ENCODE measurements at places on chromosomes 5 and 9. TPM values are rescaled to one million over a fixed set of nuclear protein-coding genes. Genes with fewer than 3 reads are reported as not detected.

SLC2A6 gene
- total RNA-seq, result 7.3 TPM

DNA sequence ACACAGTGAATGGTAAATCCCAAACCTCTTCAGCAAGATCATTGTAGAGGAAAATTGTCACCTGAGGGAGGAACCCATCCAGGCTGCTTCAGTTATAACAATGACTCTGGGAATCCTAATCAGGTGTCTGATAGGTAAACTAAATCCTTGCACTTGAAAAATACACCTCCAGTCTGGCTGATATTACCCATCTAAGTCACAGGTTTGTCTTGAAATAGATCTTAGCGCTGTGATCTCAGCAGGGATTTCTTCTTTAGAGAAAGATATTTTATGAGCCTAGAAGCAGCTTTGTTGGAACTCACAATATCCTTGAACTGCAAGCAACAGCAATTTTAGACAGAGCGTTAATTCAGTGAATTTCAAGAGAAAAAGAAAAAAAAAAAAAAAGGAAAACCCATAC lies 149.7 kb downstream of the SGCD start:
- no peaks in the 10 kb centered on the region for H3K27me3 ChIP-seq

IL5 gene
- total RNA-seq, result not detected

DNA sequence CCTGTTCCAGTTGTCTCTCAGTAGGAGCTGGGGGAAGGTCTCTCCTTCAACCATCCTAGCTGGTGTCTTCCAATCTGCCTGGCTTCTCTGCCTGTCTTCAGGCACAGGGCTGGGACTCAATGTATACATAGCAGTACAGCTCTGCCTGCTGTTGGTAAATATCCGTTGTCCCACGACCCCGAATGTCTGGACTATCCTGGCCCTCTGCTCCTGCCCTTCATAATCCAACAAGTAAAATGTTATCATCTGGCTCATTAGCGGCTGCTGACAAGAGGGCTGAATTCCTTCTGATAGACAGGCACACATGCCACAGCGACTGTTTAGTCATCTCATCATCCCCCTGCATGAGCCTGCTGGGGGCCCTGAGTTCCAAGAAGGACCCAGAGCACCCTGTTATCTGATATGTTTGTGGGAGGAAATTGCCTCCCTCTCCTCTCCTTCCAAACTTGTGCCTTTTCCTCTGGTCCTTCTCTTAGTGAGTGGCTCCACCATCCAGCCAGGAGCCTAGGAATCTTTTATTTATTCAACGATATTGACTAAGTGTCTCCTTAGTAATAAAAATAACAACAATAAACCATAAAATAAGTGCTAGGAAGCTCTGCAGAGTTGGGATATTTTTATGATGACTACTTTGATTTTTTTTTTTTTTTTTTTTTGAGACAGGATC lies 29.5 kb upstream of the TGFBR1 start:
- H3K4me1 ChIP-seq, result peaks cover 10% of the 10 kb centered on the region
- DNase-seq, result no peak
- H3K36me3 ChIP-seq, result no peaks in the 10 kb centered on the region

GRCh38 chr5:65455064-65455463 lies 26.7 kb downstream of the ADAMTS6 start:
- no peak overlapping the region for H3K27ac ChIP-seq
- H3K27me3 ChIP-seq, result no peaks in the 10 kb centered on the region
- H3K36me3 ChIP-seq, result no peaks in the 10 kb centered on the region
- no peak for DNase-seq
- no peaks in the 10 kb centered on the region for H3K4me1 ChIP-seq
- H3K4me3 ChIP-seq, result no peak overlapping the region

DNA sequence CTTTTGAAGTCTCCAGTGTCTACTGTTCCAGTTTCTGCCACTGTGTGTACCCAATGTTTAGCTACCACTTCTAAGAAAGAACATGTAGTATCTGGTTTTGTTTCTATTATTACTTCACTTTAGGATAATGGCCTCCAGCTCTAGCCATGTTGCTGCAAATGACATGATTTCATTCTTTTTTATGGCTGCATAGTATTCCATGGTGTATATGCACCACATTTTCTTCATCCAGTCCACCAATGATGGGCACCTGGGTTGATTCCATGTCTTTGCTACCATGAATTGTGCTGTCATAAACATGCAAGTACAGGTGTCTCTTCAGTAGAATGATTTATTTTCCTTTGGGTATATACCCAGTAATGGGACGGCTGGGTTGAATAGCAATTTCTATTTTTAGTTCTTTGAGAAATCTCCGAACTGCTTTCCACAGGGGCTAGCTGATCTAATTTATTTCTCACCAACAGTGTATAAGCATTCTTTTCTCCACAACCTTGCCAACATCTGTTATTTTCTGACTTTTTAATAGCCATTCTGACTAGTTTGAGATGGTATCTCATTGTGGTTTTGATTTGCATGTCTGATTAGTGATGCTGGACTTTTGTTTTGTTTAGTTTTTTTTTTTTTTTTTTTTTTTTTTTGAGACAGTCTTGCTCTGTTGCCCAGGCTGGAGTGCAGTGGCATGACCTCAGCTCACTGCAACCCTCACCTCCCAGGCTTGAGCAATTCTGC lies 68.9 kb downstream of the WDR41 start:
- no peak overlapping the region for H3K4me3 ChIP-seq
- no peaks in the 10 kb centered on the region for H3K27me3 ChIP-seq
- no peak for DNase-seq

- H3K36me3 ChIP-seq, result no peaks in the 10 kb centered on the region
- H3K27ac ChIP-seq, result no peak overlapping the region
- H3K4me1 ChIP-seq, result no peaks in the 10 kb centered on the region
- no peak overlapping the region for H3K4me3 ChIP-seq
- no peaks in the 10 kb centered on the region for H3K27me3 ChIP-seq
These were observed 933.8 kb downstream of the TLE1 start for GRCh38 chr9:80755586-80755985.

C5orf58 gene
- not detected for total RNA-seq

GNAQ gene
- 57.5 TPM for total RNA-seq

DNA sequence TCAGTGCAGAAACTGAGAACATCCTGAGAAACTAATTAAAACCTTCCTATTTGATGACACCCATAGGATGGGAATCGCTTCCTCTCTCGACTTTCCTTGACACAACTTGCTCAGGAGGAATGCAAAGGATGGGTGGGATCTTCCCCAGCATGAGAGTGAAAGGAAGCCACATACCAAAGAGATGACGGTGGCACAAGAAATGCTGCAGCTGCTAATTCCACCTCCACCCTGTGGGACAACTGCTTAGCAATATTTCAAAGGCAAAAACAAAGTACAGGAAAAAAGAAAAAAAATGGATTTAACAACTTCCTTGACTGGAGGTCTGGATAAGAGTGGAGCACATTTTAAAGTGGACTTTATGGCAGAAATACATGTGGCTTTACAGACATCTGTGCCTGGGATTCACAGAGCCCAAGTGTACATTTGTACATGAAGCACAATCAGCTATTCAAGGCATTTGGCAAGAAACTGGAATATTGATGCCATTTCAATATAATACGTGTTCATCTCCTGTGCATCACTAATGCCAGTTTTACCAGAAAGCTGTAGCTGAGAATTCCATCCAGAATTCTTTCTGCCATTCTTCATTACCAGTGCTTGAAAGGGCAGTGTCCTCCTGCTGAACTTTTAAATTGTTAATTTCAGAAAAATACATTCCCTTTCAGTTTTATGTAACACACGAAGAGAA lies 359.2 kb upstream of the ACTBL2 start:
- H3K4me1 ChIP-seq, result no peaks in the 10 kb centered on the region
- H3K27ac ChIP-seq, result peak overlapping the region; percentile 49
- peak; percentile 66 for DNase-seq

ZBTB5 gene
- 16.1 TPM for total RNA-seq

SOHLH1 gene
- not detected for total RNA-seq

SPIN1 gene
- total RNA-seq, result 119 TPM

ANXA2R gene
- total RNA-seq, result 4.4 TPM

DNA sequence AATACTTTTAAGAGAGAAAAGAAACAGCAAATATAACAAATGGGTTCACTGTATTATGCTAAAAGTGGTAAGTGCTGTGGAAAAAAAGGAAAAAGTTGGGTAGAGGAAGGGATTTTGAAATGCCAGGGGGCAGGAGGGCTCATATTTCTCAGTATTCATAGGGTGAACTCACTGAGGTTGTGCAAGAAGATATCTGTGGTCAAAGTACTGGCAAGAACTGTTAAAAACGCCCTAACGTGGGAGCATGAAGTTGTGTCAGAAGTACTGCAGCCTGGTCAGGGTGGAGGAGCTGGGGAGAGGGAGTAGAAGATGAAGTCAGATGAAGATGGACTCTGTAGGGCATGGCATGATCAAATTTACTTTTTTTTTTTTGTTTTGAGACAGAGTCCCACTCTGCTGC lies 31.2 kb upstream of the SLC28A3 start:
- H3K27ac ChIP-seq, result no peak overlapping the region
- H3K27me3 ChIP-seq, result no peaks in the 10 kb centered on the region
- no peak overlapping the region for H3K4me3 ChIP-seq

- no peak for DNase-seq
- no peak overlapping the region for H3K4me3 ChIP-seq
- H3K27me3 ChIP-seq, result no peaks in the 10 kb centered on the region
These were observed 74.8 kb upstream of the RXRA start for GRCh38 chr9:134251296-134252069.

- no peak overlapping the region for H3K27ac ChIP-seq
- no peak for DNase-seq
- no peaks in the 10 kb centered on the region for H3K36me3 ChIP-seq
- H3K4me1 ChIP-seq, result peaks cover 9% of the 10 kb centered on the region
- no peaks in the 10 kb centered on the region for H3K27me3 ChIP-seq
- H3K4me3 ChIP-seq, result no peak overlapping the region
These were observed 16.7 kb downstream of the GFPT2 start for GRCh38 chr5:180336234-180337020.

RUSC2 gene
- 17.7 TPM for total RNA-seq

TPPP gene
- total RNA-seq, result 2.0 TPM

GRCh38 chr9:18606281-18606680 lies 132.3 kb downstream of the ADAMTSL1 start:
- no peak overlapping the region for H3K4me3 ChIP-seq
- H3K4me1 ChIP-seq, result peaks cover 13% of the 10 kb centered on the region
- no peaks in the 10 kb centered on the region for H3K27me3 ChIP-seq
- H3K27ac ChIP-seq, result no peak overlapping the region
- DNase-seq, result no peak
- no peaks in the 10 kb centered on the region for H3K36me3 ChIP-seq

GRCh38 chr5:60929024-60929423 lies 15.8 kb downstream of the ERCC8 start:
- no peaks in the 10 kb centered on the region for H3K36me3 ChIP-seq
- H3K27ac ChIP-seq, result no peak overlapping the region
- no peak overlapping the region for H3K4me3 ChIP-seq
- no peaks in the 10 kb centered on the region for H3K27me3 ChIP-seq

REEP2 gene
- 3.2 TPM for total RNA-seq

DNA sequence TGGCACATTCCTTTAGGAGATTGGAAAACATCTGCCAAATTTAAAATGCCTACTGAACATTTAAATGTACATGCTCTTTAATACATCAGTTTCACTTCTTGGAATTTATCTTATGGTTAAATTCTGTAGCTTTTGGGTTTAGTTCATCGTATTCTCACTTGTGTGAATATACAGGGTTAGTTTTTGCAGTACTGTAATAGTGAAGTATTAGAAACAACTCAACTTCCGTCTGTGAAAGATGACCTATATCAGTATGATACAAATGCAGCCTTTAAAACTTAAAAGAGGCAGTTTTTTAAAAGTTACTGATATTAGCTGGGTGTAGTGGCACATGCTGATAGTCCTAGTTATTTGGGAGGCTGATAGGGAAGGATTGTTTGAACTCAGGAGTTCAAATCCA lies 57.2 kb downstream of the CDC42SE2 start:
- no peak for DNase-seq
- no peak overlapping the region for H3K4me3 ChIP-seq
- H3K27ac ChIP-seq, result no peak overlapping the region
- no peaks in the 10 kb centered on the region for H3K4me1 ChIP-seq

GRCh38 chr5:142767911-142768310 lies 2.3 kb upstream of the ARHGAP26 start:
- DNase-seq, result no peak
- H3K4me1 ChIP-seq, result peaks cover 9% of the 10 kb centered on the region
- no peak overlapping the region for H3K4me3 ChIP-seq
- no peak overlapping the region for H3K27ac ChIP-seq
- no peaks in the 10 kb centered on the region for H3K27me3 ChIP-seq

GRCh38 chr9:132365986-132366385 lies 11.2 kb upstream of the SETX start:
- H3K36me3 ChIP-seq, result no peaks in the 10 kb centered on the region
- no peaks in the 10 kb centered on the region for H3K27me3 ChIP-seq
- DNase-seq, result no peak
- H3K4me1 ChIP-seq, result peaks cover 13% of the 10 kb centered on the region
- peak overlapping the region; percentile 31 for H3K27ac ChIP-seq
- H3K4me3 ChIP-seq, result no peak overlapping the region

CLTB gene
- total RNA-seq, result 139 TPM

DNA sequence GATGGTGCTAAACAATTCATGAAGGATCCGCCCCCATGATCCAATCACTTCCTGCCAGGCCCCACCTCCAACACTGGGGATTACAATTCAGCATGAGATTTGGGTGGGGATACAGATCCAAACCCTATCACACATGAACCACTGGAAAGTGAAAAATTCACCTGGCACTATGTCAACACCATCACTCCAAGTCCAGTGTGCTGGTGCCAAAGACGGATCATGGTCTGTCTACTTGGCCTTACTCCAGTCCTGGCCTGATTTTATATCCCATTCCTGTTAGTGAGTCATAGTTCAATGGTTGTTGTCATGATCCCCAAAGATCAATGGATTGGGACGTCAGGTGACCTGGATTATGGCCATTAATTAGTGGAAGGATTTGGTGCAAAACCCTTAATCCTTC lies 147.4 kb upstream of the RPS23 start:
- H3K4me1 ChIP-seq, result no peaks in the 10 kb centered on the region
- H3K36me3 ChIP-seq, result no peaks in the 10 kb centered on the region
- no peak overlapping the region for H3K27ac ChIP-seq

NR2F1 gene
- total RNA-seq, result 15.9 TPM

DNA sequence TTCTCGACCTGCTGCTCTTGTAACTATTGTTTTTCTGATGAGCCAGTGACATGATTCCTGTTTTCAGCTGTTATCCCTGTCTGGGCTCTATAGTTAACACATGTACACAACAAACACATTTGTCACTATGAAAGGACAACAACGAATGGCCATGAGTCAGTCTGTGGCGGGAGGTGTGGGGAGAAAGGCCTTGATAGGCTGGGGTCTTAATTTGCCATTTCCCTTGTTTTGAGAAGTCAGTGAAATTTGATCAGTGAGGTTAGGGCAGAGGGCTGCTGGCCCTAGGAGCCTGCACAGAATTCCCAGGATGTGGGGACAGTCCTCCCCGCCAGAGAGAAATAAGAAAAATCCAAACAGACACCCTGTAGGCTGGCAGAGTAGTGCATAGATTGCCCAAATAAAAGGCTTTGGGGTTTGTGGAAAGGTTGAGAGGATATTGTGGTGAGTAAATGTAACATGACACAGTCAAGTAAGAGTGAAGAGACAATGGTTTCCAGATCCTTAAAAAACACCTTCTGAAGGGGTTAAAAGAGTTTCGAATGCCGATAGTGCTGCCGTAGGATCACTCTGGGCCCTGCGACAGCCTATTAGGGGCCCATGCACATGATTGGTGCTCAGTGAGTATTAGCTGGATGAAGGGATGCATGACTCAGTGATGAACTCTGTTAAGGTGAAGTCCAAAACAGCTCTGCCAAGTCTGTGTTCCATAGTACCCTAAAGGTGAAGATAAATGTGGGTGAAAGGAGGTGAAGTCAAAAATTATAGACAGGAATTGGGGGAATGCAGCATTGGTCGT lies 110.9 kb upstream of the PRRC1 start:
- H3K27me3 ChIP-seq, result no peaks in the 10 kb centered on the region
- no peak overlapping the region for H3K27ac ChIP-seq
- H3K4me3 ChIP-seq, result no peak overlapping the region
- no peak for DNase-seq
- H3K36me3 ChIP-seq, result no peaks in the 10 kb centered on the region

GRCh38 chr5:122999947-123000563 lies 36.5 kb downstream of the PPIC start:
- no peaks in the 10 kb centered on the region for H3K27me3 ChIP-seq
- no peaks in the 10 kb centered on the region for H3K36me3 ChIP-seq
- H3K27ac ChIP-seq, result no peak overlapping the region
- no peaks in the 10 kb centered on the region for H3K4me1 ChIP-seq

Data from hepatocyte (in vitro differentiated cells).